ENCODE measurements at places on chromosomes 5 and 9. TPM values are rescaled to one million over a fixed set of nuclear protein-coding genes. Genes with fewer than 3 reads are reported as not detected.

DNA sequence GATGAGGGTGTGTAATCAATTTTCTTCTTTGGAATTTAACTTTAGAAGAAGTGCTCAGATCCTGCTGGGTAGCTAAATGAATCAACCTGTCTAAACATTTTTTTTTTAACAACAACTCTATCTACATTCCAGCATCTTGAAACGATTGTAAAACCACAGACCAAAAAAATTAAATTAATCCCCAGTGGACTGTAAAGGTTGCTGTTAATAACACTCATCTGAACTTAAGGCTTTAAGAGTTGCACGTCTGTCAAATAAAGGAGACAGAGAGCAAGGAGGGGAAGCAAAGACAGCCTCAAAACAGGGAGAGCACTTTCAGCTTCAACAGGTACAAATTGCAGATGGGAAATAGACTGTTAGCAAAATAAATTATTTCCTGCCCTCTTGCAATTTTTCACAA is 548.5 kb downstream of the DTWD2 start:
- no peak for DNase-seq

- peak; percentile 97 for DNase-seq
These were observed 221.8 kb downstream of the MEF2C start for GRCh38 chr5:88660947-88661805.

- DNase-seq, result no peak
These were observed 116.5 kb upstream of the OTULINL start for GRCh38 chr5:14465116-14465515.

MLANA gene
- not detected for total RNA-seq

GRXCR2 gene
- total RNA-seq, result not detected

NFIB gene
- total RNA-seq, result 12.5 TPM

All from WTC11 (cell line).